ENCODE measurements at places on chromosomes 16 and 17.

- DNase-seq: no peak
Observed at GRCh38 chr16:72159801-72160200, 12.2 kb downstream of the PMFBP1 start.

DNA sequence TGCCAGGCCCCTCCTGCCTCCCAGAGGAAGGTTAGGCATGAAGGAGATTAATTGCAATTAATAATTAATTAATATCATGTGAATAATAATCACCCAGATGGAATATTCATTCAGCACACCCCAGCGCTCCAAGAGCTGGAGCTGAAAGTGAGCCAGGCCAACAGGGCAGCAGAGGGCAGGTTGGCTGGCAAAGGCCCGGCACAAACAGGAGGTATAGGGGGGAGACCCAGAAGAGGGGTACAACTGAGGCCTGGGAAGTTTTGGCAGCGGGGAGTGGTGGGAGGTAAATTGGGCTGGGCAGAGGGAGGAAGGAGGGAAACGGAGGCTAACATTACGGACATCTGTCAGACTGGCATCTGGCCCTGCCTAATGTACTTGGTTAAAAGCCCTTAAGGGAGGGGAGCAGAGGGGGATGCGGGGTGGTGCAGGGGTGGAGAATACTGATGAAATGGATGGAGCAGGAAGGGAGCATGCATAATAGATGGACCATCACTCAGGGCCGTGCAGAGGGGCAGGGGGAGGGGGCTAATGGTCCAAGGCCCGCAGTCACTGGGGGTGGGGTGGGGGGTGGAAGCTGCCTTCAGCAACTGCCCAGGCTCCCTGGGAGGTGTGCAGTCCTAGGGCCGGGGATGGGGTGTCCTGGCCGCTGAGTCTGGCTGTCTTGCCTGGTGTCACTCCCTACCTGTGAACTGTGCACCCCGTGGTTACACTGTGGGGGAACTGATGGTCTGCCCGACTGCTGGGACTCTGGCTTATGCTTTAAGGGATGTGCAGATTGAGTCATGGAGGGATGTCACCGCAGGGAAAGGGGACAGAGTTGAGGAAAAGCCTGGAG, 1.9 kb downstream of the ADAM11 start:
- no peak for DNase-seq

DNA sequence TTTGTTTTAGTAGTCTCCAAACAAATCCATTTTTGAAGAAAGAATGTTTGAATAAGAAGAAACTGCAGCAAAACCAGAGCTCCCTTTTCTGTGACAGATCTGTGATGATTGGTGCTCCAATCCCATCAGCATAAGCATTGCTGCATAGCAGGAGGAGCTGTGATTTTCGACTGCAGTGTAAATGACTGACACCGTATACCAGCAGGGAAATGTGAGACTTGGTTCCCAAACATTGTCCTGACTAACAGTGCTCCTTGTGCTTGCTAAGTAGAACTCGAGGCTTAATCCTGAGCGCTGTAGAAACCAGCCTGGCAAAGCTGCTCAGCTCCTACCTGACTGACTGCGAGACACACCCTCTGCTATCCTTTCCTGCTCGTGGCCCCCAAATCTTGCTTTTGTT, 57.2 kb downstream of the NUP93 start:
- no peak for DNase-seq

DNA sequence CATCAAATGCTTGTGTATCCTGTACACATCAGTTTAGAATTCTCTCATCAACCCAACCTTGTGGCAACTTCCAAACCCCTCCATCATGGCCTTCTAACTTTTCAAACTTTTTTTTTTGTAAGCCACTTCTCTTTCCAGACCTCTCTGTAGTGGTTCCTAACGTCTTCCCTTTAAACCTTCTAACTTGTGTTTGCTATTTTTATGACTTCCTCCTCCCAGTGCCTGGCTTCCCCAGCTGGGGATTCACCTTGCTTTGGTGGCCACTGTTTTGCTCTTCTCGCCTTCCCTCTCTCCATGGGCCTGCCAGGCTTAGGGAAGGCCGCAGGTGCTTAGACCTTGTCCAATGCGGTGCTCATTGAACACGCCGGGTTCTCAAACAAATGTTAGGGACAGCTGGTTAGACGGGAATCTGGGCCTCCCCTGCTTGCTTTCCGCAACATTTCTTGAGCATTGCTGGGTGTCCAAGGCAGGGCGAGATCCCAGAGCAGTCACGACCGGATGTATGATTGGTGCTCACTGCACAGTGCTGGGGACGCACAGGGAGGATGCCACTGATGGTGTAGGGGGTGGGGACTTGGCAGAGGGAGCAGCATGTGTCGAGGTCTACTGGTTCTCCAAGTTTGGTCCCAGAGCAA, 1.1 kb upstream of the XYLT2 start:
- DNase-seq: peak; percentile 23

GRCh38 chr16:50102051-50102746, 36.4 kb downstream of the HEATR3 start:
- DNase-seq: peak; percentile 36

DNA sequence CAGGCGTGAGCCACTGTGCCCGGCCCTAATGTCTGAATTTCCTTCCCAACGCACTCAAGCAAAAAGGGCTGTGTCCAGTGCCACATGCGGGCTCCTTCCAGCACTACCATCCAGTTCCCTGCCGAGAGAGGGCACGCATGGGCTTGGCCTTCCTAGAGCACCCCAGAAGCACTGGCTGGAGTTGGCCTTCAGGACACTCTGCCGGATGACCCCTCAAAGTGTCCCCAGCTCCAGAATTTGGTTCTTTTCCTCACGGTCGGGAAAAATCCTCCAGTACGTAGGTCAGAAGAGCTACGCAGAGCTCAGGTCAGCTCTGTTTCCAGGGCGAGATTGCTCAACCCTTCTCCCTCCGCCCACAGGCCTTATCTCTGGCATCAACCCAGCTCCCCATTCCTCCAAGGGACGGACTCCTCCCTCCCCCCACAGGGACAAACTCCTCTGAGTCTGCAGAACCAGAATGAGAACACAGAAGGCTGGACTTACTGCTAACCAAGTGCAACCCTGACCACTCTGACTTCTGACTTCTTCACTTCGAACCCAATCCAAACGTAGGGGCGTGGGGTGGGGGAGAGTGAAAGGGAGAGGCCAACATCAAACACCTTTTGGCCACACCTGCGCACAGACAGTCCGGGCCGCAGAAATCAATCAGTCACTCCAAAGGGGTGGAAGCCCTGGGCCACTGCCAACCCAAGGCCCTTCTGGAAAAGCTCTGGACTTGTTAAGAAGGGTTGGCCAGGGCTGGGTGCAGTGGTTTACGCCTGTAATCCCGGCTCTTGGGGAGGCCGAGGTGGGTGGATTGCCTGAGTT, 3.6 kb downstream of the CDC42EP4 start:
- DNase-seq: no peak

GRCh38 chr16:77744141-77744540, 21.8 kb downstream of the NUDT7 start:
- DNase-seq: no peak

GRCh38 chr17:43856141-43856540, 9.2 kb downstream of the CD300LG start:
- no peak for DNase-seq

- no peak for DNase-seq
Observed at GRCh38 chr16:8739989-8740704, 57.3 kb downstream of the TMEM186 start.

DNA sequence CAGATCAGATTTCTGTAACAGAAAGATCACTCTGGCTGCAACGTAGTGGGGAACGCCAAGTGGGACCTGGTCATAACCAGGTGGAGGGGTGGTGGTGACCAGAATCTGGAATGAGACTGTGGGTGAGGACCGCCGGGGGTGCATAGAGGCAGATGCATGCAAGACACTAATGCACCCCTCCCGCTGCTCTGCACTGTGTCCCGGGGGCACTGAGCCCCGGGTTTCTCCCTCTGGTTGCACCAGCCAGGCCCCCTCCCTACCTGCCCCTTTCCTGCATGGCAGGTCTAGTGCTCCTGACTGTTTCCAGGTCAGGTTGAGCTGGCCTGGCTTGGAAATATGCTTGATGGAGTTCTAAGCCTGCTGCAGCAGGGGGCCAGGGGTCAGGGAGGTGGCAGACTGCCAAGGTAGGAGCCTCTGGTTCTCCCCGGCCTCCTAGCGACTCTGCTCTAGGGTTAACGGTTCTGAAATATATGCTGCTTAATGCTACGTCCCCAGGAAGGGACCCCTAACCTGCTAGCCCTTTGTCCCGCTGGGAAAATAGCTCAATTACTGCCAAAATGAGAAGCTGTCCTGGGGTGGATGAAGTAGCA, 94.3 kb downstream of the SDK2 start:
- DNase-seq: no peak

DNA sequence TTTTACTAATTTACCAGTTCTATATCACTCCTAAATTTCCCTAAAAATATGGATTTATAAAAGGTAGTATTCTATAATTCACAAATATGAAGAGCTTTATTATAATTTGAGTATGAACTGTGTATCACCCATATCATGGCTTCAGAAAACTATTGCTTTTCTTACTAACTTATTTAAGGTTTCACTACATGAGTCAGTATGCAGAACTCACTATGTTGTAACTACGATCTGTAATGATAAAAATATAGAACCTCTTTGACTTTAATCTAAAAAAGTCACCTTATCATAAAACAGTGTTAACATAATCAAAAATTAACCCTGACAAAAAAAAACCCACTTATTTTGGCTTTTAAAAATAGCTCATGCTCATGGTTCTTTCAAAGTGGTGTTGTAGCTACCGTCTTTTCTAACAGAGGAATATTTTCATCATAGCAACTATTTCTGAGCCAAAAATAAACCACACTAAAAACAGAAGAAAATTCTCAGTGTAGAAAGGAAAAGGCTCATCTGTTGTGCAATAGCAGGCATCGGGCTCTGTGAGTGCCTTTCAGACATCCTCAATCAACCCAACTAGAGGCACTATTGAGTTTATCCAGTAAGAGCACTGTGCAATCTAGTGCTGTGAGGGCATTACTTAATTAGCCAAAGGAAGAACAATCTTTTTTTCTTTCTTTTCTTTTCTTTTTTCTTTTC, 42.1 kb downstream of the ITGAM start:
- DNase-seq: no peak

DNA sequence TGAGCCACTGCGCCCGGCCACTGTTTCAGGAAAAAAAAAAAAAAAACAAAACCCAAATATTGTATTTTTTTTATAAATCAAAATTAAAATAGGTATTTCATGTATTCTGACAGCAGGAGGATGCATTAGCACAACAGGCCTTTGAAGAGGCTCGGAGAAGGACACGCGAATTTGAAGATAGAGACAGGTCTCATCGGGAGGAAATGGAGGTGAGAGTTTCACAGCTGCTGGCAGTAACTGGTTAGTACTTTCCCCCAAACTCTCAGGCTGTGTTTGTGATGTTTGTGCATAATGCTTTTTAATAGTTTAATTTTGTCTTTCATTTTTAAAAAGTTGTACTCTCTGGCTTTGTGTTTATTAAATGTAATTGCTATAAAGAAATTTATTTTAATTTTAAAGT, 27.6 kb upstream of the PHAF1 start:
- no peak for DNase-seq

- DNase-seq: peak; percentile 31
Observed at GRCh38 chr16:57349212-57350031, 9.2 kb upstream of the CCL22 start.

DNA sequence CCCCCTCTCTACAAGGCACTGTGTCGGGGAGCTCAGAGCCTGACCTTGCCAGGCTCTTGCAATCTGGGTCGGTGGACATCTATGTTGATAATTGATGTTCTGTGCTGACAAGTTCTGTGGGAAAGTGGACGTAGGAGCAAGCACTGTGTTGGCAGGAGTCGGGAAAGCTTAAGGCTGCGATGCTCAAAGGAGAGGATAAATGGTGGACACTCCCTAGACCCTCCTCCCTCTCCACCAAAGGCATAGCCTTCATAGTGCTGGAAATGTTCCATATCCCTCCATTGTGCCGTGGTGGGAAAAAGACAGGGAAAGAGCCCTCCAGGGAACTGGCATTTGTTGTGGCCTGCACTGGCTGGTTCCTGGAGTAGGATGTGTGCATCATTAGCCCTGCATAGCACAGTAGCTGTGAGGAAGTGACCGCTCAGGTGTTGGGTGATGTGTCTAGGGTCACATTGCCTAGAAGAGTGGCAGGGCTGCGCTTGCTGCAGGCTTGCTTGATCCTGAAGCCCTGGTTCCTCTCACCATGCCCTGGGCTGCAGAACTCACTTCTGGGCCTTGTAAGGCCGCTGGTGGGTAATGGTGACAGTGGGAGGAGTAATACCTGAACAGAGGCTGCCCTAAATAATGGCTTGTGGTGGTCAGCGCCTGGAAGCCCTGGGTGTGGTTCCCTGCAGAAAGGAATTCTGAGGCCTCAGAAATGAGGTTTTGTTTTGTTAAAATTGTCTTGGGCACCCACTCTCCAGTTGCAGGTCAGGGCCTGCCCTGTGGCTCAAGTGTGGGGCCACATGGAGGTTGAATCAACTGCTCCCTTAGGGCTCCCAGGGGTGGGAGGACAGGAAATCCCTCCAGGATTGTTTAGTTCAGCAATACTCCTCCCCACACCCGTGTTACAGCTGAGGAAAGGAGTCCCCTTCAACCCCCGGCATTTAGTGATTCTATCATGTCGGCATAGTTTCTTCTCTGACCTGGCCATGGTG, 62.6 kb downstream of the KSR1 start:
- DNase-seq: no peak

GRCh38 chr17:48357779-48358602, 72.0 kb downstream of the SKAP1 start:
- DNase-seq: no peak

- DNase-seq: no peak
Observed at GRCh38 chr17:81027591-81028505, 7.1 kb upstream of the BAIAP2 start.

DNA sequence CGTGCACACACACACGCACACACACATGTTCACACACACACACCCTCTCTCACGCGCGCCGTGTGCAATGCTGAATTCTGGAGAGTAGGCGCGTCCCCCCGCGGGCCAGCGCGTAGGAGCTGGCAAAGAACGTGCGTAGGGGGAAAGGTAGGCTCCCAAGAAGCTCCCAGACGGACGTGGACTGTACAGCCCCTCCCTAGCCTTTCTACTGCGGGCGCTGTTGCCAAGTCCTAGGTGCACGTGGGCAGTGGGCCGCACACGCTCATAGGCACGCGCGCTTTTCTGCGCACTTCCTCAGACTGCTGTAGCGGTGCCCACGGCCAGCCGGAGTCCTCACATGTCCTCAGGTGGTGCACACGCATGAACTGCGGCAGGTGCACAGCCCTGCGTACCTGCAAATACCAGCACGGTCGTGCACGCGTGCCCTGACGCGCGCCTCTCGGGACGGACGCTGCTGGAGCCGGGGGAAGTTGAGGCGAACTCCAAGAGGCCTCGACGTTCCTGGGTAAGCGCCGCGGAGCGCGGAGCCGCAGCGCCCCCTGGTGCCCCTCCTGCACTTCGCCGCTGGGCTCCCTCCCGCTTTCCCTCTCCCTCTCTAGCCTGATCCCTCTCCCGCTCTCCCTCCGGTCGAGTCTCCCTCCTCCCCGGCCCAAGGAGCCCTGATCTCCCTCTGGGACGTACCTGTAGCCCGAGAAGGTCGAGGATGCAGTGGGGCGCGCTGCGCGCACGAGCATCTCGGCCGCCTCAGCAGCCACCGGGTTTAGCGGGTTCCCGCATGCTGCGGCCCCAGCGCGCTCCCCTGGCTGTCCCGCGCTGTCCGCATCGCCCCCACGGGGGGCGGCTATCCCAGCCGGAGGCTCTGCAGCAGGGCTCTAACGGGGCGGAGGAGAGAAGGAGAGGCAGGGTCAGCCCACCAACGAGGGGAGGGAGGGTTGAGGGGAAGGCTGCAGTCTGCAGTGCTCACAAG, 749 bp downstream of the GRIN2A start:
- DNase-seq: peak; percentile 59

Measured in activated CD4-positive, alpha-beta memory T cell treated with anti-CD3 and anti-CD28 coated beads for 36 hours (primary cell).